ENCODE measurements at places on chromosomes 7 and 10. TPM values are rescaled to one million over a fixed set of nuclear protein-coding genes. Genes with fewer than 3 reads are reported as not detected.
A peak's percentile ranks its signal among the peaks of the same experiment; 100 is the strongest.

DNA sequence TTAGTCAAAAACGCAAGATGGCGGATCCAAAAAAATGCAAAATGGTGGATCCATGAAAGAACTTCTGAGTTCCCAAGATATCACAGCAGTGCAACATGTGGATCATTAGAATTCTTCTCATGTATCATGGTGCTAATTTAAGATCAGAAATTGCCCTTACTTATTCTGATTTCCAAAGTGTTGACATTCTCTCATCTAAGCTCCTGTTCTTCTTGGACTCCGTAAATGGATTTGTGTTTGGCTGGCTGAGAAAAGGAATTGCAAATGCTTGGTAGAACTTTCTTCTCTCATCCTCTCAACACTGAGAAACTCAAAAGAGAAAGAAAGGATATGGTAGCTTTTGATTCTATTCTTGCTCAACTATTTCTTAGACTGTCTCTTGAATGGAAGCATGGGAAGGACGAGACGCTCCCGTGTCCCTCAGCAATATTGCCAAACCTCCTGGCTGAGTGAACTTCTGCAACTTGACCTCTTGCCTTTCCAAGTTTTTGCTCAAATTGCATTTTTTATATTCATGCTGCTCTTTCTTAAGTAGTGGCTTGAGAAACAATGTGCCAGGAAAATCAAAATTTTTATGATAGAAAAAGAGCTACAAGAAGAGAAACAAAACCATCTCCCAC lies 44.7 kb downstream of the FRMD4A start:
- no peak for DNase-seq

GRCh38 chr10:79101560-79102497 lies 33.1 kb downstream of the ZMIZ1 start:
- peak; percentile 70 for DNase-seq

DNA sequence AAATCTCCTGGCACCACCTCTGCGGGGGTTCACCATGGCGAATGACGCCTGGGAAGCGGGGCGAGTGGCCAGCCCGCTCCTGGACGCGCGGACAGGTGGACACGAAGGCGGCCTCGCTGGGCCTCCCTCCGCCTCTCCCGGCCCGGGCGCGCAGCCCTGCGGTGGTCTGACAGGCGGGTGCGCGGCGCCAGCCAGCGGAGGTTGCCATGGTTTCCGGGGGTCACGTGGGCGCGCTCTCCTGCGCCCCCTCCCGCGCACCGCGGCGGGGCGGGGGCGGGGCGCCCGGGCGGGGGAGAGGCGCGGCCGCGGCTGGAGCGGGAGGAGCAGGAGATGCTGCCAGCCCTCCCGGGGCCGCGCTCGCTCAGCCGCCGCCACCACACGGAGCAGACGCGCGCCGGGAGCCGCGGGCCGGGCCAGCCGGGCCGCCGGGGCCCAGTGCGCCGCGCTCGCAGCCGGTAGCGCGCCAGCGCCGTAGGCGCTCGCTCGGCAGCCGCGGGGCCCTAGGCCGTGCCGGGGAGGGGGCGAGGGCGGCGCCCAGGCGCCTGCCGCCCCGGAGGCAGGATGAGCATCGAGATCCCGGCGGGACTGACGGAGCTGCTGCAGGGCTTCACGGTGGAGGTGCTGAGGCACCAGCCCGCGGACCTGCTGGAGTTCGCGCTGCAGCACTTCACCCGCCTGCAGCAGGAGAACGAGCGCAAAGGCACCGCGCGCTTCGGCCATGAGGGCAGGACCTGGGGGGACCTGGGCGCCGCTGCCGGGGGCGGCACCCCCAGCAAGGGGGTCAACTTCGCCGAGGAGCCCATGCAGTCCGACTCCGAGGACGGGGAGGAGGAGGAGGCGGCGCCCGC lies at the start of gene PRKAR2B:
Gene PRKAR2B (plus strand): TSS at position 359 of the 848 bp plus-strand sequence. CDS start 203 bp downstream, at position 562.
- DNase-seq, result peak; percentile 82

- no peak for DNase-seq
Observed at GRCh38 chr10:86293396-86293791, 73.2 kb downstream of the GRID1 start.

- DNase-seq, result no peak
Observed at GRCh38 chr7:47383072-47383471, 198.8 kb downstream of the TNS3 start.

DNA sequence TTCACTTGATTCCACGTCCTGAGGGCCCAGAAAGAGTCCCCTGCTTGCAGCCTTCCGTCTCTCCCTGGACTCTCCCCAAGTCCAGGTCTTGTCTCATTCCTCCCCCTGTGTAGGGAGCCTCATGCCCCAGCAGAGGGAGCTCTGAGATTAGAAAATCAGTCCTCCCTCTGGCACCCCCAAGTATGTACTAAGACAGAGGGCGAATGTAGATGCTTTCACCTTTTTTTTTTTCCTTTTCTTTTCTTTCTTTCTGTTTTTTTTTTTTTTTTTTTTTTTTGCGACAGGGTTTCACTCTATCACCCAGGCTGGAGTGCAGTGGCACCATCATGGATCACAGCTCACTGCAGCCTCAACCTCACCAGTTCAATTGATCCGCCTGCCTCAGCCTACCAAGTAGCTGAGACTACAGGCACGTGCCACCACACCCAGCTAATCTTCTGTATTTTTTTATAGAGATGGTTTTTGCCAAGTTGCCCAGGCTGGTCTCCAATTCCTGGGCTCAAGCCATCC lies 10.3 kb downstream of the SFXN3 start:
- DNase-seq, result no peak

DNA sequence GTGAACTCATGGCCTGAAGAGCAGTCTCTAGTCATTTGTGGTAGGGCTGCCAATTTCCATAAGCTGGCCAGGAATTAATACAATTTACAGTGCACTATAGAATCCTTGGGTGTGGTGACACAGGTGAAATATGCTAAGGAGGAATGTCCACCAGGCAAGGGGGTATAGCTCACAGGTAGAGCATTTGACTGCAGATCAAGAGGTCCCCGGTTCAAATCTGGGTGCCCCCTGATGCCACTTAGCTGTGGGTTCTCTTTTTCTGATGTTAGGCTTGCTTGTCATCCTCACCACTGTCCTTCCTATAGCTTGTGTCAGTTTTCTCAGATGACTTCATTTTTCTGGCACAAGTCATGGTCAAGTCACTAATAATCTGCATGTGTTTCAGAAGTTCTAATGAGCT lies 108.7 kb downstream of the ZNF467 start:
- no peak for DNase-seq

- no peak for DNase-seq
Observed at GRCh38 chr7:22481726-22482125, 18.3 kb downstream of the STEAP1B start.

The EVX1 gene
- 0.23 TPM for polyA plus RNA-seq

DNA sequence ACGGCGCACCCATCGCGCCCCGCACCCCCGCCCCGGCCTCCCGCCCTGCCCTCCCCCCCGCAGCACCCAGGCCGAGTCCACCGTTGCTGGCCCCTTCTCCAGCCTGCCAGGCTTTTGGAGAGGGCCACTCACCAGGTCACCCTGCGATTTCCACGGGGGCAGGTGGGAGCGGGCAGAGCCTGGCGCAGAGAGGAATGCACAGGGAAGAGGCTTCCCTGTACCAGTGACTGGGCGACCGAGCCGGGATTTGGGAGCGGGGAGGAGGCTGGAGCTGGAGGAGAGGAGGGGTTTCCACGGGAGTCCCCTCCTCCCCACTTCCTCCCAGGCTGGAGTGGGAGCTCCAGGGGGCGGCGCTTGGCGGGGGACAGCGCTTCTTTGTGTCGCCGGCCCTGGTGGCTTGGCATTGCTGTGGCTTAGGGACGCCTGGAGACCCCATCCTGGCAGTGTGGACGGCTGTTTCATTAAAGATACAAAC lies 19.3 kb downstream of the TCAF1 start:
- peak; percentile 67 for DNase-seq

DNA sequence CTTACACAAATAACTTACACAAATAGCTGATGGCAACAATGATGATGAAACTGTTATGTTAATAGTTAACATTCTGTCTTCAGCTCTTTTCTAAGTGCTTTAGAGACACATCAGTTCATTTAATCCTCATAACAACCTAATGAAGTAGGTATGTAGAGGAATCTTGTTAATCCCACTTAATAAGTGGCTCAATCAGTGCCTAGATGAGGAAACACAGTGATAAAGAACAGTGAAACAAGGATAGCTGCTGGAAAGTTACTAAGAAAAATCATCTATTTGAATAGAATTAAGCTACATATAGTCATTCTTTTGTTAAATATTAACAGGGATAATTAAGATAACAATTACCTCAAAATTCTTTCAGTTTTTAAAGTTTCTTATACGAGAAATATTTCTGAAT lies 487.6 kb downstream of the ARL4A start:
- DNase-seq, result no peak

DNA sequence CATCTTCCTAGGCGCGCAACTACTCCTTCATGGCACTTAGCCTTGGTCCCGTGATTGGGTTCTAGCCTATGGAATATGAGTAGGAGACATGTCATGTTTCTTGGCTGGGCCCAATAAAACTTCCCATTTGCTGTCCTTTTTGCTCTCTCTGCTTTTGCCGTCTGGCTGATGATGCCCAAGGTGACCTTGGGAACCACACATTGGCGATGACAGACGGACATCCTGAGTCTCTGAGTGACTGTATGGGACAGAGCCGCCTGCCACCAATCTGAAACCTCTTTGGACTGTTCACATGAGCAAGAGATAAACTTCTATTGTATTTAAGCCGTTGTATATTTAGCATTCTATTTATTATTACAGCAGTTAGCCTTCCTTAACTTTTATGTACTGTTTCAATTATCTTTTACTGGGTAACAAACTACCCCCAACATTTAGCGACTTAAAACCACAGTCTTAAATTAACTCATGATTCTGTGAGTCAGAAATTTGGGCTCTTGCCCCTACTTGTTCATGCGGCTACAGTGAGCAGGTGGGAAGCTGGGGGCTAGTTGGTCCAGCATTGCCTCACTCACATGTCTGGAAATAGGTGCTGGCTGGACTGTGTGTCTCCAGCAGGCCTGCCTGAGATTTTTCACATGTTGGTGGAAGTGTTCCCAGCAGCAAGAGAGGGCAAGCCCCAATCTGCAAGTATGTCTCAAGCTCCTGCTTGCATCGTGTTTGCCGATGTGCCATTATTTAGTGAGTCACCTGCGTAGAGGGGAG lies 71.7 kb downstream of the NOD1 start:
- no peak for DNase-seq

- DNase-seq, result no peak
Observed at GRCh38 chr7:96397936-96398598, 76.2 kb upstream of the SLC25A13 start.

The GHRHR gene
- not detected for polyA plus RNA-seq

- DNase-seq, result no peak
Observed at GRCh38 chr7:149261316-149261828, 624 bp upstream of the ZNF783 start.

GRCh38 chr7:10225275-10225674 lies 748.4 kb upstream of the PHF14 start:
- DNase-seq, result no peak

The ITPRID1 gene
- polyA plus RNA-seq, result 0.01 TPM

GRCh38 chr10:93071674-93072224 lies 1.9 kb upstream of the CYP26A1 start:
- no peak for DNase-seq

The MMP21 gene
- polyA plus RNA-seq, result 0.27 TPM

- no peak for DNase-seq
Observed at GRCh38 chr10:6228647-6229046, 25.9 kb downstream of the PFKFB3 start.

The SLC26A4 gene
- 7.9 TPM for polyA plus RNA-seq

The TMEM176B gene
- polyA plus RNA-seq, result 105 TPM

DNA sequence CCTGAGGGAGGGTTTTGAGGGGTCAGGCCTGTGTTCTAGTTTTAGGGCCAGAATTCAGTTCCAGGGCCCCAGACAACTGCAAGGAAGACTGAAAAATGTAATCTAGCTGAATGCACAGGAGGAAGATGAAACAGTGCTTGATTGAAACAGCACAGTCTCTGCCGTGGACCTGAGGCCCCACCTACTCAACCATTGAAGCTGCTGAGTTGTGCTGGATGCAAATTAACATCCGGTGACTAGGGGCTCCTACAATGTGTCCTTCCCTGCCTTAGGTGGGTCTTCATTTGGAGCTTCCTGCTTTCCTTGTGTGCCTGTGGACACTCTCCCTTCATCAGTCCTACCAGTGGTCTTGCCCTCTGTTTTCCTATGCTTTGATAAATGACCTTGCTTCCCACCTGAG lies 5.7 kb downstream of the GLRX3 start:
- no peak for DNase-seq

DNA sequence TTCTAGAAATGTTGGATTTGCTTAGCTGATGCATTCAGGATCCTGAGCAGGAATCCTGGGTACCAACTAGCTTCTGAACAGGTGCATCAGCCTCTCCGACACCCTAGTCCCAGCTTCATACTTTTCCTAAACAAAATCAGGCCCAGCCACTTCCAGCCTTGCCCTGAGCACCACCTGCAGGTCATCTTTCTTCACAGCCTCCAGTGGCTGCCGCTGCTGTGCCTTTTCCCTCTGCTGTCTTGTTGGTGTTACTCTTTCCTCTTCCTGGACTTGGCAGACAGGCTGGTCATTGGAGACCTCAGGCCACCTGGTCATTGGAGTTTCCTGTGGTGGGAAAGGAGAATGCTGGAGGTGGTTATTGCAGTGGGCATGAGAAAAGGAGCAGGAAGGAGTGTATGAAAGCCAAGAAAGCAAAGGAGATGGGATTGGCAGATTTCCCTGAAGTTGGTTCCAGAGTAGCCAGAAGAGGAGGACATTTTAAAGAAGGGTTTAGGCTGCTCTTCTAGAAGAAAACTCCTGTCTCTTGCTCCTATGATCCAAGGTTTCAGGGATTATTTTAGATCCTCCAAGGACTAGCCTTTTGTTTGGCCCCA lies 48.2 kb upstream of the NFKB2 start:
- peak; percentile 18 for DNase-seq

DNA sequence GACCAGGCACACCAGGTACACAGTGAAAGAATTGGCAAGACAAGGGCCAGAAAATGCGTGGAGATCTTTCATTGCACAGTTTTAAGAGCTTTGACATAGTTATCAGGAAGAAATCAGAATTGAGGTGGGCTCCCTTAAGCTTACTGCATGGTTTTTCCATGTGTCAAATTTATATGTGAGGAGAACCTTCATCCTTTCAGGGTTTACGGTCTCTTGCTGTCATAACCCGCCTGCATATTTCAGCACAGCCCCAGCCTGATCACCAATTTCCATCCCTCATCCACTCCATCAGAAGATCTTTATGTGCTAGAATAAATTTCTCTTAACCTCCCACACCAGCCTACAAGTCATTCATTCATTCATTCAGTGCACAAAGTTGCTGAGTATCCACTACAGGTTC lies 373.1 kb downstream of the KCNMA1 start:
- no peak for DNase-seq

The AKR1C8 gene
- polyA plus RNA-seq, result 0.30 TPM

DNA sequence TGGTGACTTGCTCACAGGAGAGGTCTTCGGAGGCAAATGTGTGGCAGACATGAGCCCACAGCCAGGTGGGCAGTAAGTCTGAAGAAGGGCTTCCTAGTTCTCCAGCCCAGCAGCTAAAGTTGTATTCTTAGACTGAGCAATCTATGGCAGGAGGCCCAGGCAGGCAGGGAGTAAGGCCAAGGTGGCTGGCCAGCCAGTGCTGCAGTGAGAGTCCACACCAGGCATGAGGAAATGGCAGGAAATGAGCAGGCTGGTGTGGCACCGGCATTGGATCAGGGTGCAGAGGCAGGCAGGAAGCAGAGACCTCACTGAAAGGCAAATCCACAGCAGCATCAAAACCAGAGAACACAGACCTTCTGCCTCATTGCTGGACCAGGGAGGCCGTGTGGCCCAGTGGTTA lies 84.6 kb upstream of the PDE1C start:
- no peak for DNase-seq

- no peak for DNase-seq
Observed at GRCh38 chr7:130990178-130990832, 256.3 kb upstream of the KLF14 start.

Data from right renal pelvis (tissue), 4 donors.